NCI-H1092 (cell line): ENCODE measurements at places on chromosomes 5 and 9.

- DNase-seq = no peak
These were observed 66.7 kb downstream of the HRH2 start for GRCh38 chr5:175724314-175725275.

DNA sequence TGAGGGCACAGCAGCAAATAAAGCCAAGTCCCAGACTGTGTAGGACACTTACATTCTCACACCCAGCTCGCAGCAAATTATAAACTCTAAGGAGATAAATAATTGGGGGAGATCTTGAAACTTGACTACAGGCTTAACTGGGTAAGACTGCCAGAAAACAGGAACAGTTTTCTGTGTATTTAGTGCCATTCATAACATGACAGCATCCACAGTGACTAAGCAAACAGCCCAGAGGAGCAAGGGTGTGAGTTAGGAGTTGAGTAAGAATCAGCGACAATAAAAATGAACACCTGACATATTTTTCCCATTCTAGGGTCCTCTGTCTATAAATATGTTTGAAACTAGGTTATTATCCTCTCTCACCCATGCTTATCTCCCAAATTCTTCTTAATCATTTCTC is 370.9 kb upstream of the WWC1 start:
- DNase-seq = no peak

DNA sequence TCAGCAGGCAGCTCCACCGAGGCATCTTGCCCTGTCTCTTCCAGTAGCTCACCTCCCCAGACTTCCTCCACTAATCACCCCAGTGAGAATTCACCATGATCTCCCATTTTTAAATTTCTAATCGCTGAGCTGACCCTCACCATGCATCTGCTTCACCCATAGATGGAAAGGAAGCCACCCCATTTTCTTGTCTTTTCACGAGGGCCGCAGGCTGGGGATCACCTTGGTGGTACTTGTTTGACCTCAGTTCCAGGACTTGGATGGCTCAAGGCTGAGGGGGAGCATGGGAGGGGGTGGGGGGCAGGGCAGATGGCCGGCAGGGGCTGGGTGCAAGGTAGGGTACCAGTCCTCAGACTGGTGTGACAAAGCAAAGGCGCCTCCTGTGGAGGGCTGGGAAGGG is 3.6 kb downstream of the PROP1 start:
- no peak for DNase-seq

DNA sequence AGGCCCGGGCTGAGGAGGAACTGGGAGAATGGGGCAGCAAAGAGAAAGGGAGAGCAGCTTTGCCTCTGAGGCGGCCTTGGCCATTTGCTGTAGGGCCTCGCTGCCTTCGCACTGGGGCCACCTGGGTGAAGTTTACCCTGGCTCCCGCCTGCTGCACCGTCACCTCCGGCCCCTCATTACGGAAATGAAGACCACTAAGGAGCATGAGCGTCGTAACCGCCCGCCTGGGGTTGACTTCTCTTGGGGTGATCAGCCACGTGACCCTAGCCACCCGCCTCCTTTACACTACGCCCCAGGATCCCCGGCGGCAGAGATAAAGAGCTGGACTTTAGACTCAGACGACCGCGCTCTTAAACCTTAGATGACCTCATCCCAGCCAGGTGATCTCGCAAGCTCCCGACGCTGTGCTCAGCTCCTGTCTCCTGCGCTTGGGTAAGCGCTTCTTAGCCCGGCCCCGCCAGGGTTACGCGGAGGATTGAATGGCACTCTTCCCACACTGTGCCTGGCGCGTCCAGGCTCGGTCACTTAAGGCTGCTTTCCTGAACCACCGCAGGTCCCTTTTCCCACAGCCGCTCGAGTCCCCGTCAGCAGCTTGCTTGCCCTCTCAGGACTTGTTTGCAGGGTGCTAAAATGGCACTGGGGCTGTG is 107.9 kb upstream of the LARP1 start:
- DNase-seq = no peak

DNA sequence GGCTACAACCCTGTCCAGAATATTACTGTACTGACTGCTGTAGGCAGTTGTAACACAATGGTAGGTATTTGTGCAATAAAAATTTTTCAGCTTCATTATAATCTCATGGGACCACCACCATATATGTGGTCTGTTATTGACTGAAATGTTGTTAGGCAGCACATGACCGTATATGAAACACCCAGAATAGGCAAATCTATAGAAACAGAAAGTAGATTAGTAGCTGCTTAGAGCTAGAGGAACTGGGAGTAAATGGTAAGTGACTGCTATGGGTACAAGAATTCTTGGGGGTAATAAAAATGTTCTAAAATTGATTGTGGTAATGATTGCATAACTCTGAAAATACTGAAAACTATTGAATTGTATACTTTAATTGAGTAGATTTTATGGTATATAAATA is 185.7 kb downstream of the ESM1 start:
- DNase-seq = no peak

- DNase-seq = no peak
These were observed 532.4 kb downstream of the ANXA1 start for GRCh38 chr9:73683862-73684591.

GRCh38 chr9:89048616-89049015 is 57.3 kb downstream of the S1PR3 start:
- DNase-seq = no peak

GRCh38 chr5:10192309-10192708 is 57.4 kb downstream of the ATPSCKMT start:
- no peak for DNase-seq

- DNase-seq = no peak
These were observed 528.7 kb upstream of the ZNF608 start for GRCh38 chr5:125274938-125275724.

DNA sequence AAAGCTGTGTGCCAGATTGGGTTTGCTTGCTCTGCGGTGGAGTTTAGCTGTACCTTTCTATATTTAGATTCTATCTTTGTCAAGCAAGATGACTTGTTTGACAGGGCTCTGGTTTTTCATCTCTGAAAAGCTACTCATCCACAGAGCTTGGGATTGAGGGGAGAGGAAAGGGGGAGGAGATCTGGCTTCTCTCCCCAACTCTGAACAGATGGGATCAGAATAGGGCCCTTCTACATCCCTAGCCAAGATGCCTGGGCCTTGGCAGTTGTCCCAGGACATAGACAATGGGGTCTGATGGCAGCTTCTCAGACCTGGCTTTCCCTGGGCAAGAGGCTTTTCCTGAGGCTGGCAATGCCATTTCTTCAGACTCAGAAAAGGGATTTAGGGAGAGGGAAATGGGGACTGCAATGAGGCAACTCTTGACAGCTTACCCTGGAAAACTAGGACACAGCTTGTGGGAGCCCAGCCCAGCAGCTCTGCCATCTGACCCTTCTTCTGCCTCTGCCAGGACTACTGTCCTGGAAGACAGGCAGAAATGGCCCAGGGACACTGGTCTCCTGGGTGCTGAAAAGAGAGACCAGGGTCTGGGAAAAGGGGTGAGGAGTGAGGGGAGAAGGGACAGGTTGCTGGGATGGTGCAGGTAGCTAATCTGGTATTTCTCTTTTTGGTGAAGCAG is 50.2 kb upstream of the ASTN2 start:
- peak; percentile 60 for DNase-seq

DNA sequence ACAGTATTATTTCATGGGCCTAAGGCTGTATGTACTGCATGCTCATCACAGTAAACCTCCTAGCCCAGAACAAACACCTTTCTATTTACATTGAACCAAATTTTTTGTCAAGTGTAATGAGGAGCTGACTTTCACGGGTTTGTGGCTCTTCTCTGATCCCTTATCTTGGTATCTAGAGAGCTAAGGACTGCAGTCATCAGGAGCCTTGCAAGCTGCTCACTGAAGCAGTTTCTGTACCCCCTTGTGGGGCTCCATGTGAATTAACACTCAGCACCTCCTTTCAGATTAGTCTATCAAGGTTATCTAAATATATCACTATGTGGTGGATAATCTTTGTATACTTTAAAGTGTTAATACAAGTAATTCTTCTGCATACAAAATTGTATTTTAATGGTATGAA is 108.2 kb downstream of the AUH start:
- DNase-seq = no peak

- no peak for DNase-seq
These were observed 1.3 kb downstream of the TNFSF15 start for GRCh38 chr9:114804505-114804904.

DNA sequence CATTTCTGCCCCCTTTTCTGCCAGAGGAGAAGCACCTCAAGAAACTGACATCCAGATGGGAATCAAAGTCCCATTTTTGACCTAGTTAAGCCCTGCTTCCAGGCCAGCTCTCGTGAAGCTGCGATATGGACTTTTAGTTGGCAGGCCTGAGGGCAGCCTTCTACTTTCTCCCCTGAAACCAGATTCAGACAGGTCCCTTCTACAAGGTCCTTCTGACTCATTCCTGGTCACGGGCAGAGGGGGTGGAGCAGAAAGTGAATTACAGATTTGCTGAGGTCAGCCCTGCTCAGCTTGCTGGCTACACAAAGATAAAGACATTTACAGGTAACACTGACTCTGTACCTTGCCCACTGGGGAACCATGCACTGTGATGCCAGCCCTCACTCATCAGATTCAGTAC is 52.8 kb upstream of the TUT7 start:
- DNase-seq = no peak

DNA sequence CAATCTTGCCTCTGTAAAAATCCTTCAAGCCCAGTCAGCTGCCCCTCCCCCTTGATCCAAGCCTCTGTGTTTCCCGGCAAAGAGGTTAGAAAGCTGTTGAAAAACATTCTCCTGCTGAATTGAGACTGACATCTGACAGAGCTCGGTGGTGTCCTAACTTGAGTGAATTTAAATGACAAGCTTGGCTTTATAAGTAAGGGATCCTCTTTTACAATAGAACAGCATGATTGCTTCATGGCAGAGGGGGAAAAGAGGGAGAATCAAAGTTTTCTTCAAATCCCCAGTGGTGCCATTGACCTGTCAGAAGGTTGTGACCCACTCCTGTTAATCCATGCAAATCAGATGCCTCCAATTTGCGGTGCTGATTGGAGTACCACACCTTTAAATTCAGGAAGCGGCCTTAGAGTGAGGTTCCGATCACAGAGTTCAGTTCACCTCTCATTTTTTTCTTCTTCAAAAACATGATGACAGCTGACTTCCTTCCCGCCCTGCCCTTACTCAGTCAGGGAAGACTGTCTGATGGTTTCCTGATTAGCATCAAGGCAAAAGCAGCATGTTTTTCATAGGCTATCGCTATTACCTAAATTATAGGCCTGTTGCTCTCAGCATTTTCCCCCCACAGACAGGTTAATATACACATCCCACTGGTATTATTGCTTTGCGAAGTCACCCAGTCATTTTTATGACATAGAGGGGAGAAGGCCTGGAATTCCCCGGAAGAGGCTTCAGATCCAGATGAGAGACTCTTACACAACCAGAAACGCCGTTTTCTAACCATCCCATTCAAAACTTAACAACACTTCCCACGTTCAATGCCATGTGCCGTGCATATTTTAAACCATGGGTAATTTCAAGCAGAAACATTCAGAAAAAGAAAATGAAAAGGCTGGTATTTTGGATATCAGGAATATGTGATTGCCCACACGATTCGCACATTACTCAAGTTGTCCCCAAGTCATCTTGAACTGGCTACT is 141.4 kb downstream of the EBF1 start:
- DNase-seq = no peak

- DNase-seq = no peak
These were observed 11.3 kb upstream of the ANGPTL2 start for GRCh38 chr9:127133739-127134167.

DNA sequence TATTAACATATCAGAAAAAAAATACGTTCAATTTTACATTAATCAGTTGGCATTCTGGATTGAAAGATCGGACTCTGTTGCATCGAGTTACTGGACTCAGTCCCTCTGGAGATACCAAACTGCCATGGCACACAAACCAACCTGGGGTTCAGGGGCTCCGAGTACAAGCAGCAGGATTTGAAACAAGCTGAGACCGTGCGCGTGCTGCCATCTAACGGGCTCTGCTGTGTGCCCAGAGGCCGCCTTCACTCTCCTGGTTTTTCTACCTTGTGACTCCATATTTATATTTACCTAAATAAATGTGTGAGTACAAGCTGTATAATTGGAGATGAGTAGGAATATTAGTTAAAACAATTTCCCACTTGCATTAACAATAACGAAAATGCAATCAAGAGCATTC is 48.2 kb downstream of the ANXA1 start:
- peak; percentile 1 for DNase-seq

- DNase-seq = no peak
These were observed 10.8 kb upstream of the C1QTNF3 start for GRCh38 chr5:34053571-34054399.

- DNase-seq = no peak
These were observed 81.1 kb downstream of the BOD1 start for GRCh38 chr5:173535166-173535975.

- DNase-seq = peak; percentile 58
These were observed 1.9 kb upstream of the CNTFR start for GRCh38 chr9:34591248-34591916.
